ENCODE measurements at places on chromosomes 5 and 9.

DNA sequence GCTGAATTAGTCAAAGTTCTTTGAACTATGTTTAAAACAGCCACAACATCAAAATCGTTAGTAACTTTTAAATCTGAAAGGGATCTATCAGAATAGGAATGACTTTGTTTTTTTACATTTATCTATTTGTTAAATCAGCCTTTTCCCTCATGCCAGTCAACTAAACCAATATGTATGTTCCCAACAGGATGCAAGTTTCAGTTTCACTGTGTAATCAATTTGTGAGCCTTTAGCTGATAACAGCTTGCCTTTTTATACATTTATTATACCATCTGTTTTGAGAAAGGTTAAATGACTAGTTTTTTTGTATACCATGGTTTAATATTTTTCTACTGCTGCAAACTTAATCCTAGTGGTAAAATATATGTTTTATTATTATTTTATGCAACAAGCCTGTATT, 8.9 kb downstream of the TMED7 start:
- DNase-seq = no peak

DNA sequence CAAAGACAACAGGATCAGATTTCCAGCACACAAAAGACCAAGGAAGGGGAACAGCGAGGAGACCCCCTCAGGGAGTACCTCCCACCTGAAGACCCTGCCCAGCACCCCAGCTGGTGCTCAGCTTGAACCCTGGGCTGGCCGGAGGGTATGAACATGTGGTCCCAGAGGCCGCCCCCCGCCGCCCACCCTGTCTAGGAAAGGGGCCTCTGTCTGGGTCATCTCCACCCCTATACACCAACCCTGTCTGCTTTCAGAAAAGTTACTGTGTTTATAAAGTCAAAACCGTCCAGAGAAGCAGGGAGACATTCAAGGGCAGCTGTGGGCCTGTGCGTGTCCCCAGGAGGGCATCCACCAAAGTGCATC, 72.2 kb downstream of the ADAMTS2 start:
- no peak for DNase-seq

GRCh38 chr9:135665795-135666189, 2.7 kb downstream of the LCN9 start:
- DNase-seq = no peak

DNA sequence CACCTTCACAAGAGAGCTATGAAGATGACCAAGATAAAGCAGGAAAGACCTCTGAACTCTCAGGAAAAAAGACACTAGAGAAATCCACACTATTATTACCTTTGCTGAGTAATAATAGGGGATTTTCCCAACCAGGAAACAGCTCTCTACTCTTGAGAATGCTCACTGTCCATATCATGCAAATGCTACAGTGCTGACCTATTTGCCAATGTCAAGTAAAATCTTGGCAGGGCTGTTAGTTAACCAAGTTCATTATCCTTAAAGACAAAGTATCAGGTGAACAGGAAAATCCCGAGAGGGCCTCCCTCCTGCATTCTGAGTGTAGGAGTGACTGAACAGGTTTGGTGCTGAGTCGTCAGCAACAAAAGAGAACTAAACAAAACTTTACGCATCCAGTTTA, 306.6 kb downstream of the ACTL7B start:
- no peak for DNase-seq

DNA sequence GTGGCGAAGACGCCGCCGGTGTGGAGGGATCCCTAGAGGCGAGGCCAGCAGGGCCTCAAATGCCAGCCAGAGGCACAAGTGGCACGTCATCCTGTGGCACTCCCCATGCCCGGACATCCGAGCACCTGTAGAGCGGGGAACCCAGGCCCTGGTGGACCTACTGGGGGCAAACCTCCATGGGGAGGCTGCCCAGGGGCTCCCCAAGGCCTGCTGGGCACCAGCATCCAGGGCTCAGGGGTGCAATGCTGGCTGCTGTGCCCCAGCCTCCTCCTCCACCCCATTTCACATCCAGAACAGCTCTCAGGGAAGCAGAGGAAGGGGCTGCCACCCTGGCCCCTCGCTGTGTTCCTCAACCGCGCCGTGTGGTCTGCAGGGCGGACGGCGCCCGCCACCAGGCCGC, 43.5 kb downstream of the HK3 start:
- DNase-seq = no peak

GRCh38 chr5:76790632-76791290, 28.1 kb upstream of the F2RL1 start:
- no peak for DNase-seq

- no peak for DNase-seq
Observed at GRCh38 chr9:31323726-31324444, 1060.6 kb upstream of the ACO1 start.

- no peak for DNase-seq
Observed at GRCh38 chr5:159504857-159505304, 174.6 kb upstream of the IL12B start.

GRCh38 chr5:112694853-112695709, 42.6 kb upstream of the APC start:
- DNase-seq = no peak

GRCh38 chr5:172744123-172745104, 26.6 kb downstream of the DUSP1 start:
- no peak for DNase-seq

DNA sequence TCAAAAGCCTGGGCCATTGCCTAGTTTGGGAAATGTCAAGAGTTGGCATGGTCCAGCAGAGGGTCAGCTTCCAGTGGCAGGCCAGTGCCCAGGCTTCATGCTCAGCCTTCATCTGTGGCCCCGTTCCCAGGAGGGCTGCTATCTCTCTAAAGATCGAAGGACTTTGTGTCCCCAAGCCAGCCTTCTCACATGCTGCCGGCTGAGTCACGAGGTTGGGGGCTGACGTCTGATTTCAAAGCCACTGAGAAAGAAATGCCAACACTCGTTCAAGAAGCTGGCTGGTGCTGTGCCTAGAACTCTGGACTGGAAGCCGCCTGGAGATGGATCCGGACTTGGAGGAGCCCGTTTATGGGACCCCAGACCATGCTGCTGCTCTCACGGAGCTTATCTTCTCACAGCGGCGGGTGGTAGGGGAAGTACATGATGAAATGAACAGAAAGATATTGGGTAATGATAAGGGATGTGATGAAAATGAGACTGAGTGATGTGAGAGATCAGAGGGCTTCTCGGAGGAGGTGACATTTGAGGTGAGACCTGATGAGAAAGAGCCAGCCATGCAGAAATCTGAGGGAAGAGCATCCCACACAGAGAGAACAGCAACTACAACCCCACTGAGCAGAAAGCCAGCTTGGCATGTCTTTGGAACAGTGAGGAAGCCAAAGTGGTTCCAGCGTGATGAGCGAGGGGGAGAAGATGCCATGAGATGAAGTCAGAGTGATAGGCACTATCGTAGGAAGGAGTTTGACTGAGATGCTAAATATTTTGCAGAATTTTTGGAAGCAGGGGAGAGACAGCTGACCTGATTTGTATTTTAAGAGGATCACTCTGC, 54.9 kb upstream of the BOD1 start:
- DNase-seq = no peak

GRCh38 chr9:105044518-105044917, 116.6 kb upstream of the ABCA1 start:
- DNase-seq = no peak

- no peak for DNase-seq
Observed at GRCh38 chr5:173758676-173759075, 129.5 kb upstream of the CPEB4 start.

DNA sequence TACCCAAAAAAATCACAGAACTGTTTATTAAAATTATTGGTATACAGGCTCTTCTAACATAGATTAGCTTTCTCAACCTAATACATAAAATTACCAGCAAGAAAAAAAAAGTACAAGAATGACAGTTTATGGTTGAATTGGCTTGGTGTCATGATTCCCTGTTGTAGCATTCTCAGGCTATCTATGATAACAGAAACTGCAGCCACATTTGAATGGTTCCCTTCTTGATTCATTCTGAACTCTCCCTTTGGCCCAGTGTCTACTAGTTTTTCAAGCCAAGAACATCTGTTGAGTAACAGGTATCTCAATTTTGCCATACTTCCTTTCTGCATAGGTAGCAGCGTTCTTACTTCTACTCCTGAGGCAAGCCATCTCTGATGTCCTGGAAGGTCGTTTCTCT, 3.0 kb downstream of the SPIN1 start:
- DNase-seq = no peak

GRCh38 chr9:92735636-92736562, 28.7 kb downstream of the BICD2 start:
- no peak for DNase-seq

DNA sequence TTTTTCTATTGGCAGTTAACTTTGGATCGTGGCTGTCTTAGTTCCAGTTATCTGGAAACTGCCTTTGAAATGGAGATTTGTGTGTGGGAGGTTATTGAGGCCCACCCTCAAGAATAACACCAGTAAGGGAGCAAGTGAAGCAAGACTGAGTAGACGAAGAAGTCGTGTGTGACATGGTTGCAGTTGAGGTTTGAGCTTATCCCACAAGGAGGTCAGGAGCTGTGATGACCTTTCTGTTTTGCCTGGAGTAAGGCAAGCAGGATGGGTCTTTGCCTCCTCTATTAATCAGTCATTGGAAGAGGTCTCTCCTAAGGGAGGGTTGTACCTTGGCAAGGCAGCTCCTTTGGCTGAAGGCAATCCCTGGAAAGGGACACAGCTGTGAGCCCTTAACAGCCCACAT, 49.6 kb upstream of the CTXN3 start:
- DNase-seq = no peak

DNA sequence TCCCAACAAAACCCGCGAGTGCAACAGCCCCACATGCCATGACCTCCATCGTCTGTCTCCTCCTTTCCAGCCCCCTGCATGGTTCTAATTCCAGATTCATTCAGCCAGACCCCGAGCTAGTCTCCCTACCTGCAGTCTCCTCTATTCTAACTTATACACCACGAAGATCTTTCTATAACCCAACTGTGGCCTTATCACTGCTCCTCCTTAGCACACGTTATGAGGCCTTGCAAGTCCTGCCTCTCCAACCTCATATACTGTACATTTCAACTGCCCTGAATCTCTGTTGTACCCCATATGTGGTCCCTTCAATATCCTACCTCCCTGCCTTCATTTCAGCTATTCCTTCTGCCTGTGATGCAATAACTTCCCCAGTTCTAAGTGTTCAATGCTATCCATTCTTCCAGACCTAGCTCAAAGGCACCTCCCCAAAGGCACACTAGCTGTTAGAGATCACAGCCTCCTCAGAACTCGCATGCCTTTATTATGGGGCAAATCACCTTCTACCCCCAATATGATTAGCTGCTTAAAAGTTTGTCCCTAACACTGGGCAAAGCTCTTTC, 215.1 kb upstream of the TRIM32 start:
- no peak for DNase-seq

DNA sequence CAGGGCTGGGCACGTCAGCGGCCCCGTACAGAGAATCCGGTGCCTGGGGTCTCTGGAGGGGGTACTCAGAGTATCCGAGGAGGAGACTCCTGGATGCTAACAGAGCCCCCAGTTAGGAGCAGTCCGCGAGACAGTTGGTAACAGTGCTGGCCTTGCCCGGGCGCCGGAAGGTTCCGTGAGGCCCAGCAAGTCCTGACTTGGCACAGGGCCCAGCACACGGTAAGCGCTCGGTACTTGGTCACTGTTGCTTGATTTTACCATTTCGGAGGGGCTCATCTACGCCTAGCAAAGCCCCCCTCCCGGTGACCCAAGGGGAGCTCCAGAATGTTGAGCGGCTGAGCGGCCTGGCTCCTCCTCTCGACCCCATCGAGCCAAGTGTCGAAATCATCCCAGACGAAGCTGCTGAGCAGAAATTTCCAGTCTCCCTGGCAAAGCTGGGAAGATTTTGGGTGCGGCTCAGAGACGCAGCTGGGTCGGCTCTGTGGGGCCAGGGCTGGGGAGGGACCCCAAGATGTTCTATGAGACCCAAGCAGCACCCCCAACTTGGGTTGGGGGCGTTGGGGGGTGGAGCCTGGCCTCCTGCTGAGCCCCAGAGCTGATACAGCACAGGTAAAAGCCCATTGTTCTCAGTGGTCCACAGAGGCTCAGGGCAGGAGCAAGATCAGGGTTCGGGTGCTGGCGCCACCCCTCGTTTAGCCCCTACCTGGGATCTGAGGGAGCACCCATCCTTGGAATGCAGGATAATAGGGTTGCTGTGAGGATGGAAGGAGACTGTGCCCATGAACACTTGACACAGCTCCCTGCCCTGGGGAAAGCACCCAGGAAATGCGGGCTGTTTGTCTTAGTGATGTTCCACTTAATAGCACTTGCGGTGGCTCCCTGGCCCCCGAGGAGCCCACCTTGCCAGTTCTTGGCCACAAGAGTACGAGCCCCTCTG, 137.2 kb downstream of the C9orf50 start:
- no peak for DNase-seq

GRCh38 chr5:108950276-108950675, 202.6 kb downstream of the FER start:
- no peak for DNase-seq

GRCh38 chr5:177539411-177539810, 15.0 kb downstream of the FAM193B start:
- no peak for DNase-seq

DNA sequence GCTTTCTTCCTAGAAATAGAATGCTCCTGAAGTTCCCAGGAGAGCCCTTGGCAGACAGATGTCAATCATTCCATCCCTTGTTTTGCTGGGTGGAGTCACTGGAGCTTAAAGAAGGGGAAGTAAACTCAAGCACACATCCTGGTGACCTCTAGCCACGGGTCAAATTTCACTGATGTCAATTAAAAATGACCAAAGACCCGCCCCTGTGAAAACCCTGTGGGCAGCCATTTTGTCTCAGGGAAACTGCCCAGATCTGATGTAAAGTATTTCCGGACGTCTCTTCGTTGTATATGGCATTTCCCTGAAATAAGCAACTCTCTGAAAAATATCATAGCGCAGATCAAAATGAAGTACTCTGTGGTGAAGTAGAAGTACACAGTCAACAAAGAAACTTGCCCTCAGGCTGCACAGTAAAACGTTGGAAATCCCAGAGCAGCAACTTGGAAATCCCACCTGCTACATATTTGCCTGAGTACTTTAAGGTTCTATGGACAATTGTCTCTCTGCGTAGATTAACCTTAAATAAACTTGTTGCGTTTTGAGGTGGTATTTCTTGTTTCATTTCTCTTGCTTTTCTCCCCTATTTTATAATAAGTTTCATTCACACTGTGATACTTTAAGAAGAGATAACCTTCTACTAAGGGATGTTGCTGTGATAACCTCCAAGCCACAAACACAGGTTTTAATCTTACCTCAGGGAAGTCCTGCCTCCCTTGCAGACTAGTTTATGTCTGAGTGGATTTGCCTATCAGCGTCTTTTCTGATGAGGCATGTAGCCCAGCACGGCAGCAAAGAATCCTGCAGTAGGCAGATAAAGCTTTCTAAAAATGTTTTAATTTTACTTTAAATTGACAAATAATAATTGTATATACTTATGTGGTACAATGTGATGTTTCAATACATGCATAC, 60.9 kb upstream of the PIP5K1B start:
- DNase-seq = no peak

- DNase-seq = no peak
Observed at GRCh38 chr9:12415361-12415760, 277.8 kb upstream of the TYRP1 start.

GRCh38 chr5:135034236-135034962, 371 bp upstream of the PITX1 start:
- DNase-seq = no peak

Measured in T-helper 1 cell (primary cell).